ENCODE measurements at places on chromosomes 16 and 17.

DNA sequence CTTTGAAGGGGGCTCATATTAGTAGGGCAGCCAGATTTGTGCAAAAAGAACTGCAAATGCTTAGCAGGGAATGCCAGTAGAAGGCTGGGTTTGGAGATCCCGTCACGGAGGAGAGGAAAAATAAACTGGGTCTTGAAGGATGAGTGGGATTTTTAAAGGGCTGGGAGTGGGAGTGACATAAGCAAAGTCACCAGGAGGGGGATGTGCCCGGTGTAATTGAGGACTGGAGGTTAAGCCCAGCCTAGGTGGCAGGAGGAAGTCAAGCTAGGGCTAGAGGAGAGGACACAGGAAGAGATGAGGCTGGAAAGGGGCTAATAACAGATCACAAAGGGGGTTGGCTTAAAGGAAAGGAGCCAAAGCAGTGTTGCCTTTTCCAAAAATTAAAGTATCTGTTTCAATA is 23.2 kb upstream of the LONP2 start:
- DNase-seq, result no peak

- no peak for DNase-seq
Measured at GRCh38 chr16:65306300-65306699, 184.4 kb upstream of the CDH11 start.

- no peak for DNase-seq
Measured at GRCh38 chr16:51567911-51568310, 416.8 kb upstream of the SALL1 start.

GRCh38 chr17:31415004-31415454 is 23.6 kb downstream of the RAB11FIP4 start:
- DNase-seq, result no peak

DNA sequence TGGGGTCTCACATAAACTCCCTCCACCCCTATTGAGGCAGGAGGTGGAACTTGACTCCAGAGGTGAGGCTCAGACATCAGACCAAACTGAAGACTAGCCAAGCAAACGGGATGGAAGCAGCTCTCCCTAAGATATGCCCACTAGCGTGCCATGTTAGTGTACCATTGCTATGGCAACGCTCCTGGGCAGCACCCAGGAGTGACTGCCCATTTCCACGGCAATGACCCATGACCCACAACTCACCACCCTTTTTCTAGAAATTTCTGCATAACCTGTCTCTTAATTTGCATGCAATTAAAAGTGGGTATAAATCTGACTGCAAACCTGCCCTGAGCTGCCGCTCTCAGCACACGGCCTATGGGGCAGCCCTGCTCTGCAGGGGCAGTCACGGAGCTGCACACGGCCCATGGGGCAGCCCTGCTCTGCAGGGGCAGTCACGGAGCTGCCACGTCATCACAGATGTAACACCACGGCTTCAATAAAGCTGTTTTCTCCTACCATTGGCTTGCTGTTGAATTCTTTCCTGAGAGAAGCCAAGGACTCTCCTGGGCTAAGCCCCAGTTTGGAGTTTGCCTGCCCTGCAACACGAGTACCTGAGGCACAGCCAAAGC is 164.3 kb downstream of the RBFOX3 start:
- DNase-seq, result no peak

Data from stimulated activated CD4-positive, alpha-beta T cell treated with anti-CD3 and anti-CD28 coated beads, TNF-alpha, amount 100 ng/mL, for 4 hours (primary cell).